Type B pancreatic cell (in vitro differentiated cells): ENCODE measurements at places on chromosomes 1 and 21.

DNA sequence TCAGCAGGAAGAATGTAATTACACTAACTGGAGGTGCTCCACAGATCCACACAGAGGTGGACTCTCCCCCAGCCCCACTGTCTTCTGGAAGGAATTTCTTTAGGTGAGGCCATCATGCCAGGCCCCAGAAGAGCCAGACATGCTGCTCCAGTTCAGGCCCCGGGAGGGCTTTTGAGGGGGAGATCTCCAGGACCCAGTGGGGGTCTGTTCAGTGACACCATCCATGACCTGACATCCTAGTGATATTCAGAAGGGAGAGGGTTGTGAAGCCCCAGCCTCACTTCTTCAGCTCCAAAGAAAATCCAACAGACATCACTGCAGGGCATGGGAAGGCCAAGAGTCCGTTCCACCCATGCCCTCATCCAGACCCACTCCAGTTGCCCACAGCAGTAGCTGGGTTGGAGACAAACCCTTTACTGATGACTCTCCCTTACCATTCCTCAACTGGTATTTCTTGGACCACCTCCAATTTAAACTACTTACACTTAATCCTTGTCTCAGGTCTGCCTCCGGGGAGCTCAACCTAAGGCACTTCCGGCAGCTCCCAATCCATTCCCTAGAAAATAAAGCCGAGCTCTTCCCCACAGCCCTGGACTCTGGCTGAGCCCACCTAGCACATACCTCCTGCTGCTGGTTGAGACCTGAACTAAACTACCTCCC lies 39.2 kb downstream of the CSMD2 start:
- DNase-seq = no peak

- DNase-seq = no peak
These were observed at the start of gene C1orf105 for GRCh38 chr1:172420385-172420784. TSS of gene C1orf105 (plus strand) at chr1:172420685. CDS start at chr1:172420886, 201 bp downstream.

GRCh38 chr1:65276197-65276939 lies 33.0 kb upstream of the DNAJC6 start:
- DNase-seq = no peak

GRCh38 chr1:17839641-17840196 lies 84.6 kb downstream of the ACTL8 start:
- DNase-seq = no peak

GRCh38 chr1:154735804-154736168 lies 127.8 kb upstream of the ADAR start:
- DNase-seq = no peak

DNA sequence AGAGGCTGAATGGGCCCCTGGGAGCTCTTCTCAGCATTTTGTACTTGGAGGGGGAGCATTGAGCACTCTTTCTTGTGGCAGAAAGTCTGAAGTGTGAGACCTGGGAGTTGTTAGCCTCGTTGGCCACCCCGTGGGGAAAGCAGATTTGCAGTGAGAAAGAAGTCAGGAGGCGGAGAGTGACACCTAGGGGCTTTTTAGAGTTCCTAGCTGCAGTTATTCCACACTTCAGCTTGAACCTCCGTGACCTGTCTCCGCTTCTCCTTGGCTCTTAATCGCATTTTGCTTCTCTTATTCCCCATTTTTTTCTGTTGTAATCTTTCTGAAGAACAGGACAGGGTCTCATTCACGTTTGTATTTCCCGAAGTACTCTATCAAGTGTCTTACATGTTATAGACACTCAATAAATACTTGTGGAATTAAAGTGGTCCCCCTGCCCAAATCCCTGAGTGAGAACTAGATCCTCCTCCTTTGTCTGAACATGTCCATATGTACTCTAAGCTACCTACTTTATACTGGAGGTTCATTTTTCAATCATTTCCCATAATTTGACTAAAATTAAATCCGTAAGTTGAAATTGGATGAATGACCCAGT lies 14.5 kb upstream of the C1orf141 start:
- DNase-seq = no peak

DNA sequence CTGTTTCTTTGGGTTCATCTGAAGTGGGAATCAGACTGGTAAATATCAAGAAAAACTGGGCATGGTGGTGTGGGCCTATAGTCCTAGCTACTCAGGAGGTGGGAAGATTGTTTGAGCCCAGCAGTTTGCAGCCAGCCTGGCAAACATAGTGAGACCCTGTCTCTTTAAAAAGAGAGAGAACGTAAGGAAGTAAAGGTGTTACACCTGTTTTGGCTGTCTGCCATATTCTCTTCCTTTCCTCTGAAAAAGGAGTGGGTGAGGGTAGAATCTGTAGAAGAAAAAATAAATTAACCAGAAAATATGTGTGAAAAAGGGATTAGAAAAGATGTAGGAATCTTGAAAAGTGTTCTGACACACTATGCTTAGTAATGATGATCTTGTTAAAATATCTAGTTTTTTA lies 20.0 kb downstream of the AHCYL1 start:
- DNase-seq = no peak

DNA sequence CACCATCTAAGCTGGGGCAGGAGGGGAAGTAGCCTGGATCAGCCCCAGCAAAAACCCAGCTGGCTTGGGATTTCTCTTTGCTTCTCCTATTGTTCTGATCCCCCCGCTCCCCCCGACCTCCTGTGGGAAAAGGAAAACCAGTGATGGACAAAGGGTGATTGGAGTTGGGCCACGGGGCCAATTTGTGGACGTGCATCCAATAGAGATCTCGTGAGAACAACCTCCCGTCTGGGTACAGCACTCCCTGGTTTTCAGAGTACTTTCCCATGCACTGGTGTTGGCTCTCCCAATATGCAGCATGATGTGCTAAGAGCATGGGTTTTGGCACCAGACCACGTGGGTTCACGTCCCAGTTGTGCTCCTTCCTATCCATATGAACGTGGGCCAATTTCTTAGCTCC lies 9.0 kb downstream of the BLACAT1 start:
- DNase-seq = no peak

DNA sequence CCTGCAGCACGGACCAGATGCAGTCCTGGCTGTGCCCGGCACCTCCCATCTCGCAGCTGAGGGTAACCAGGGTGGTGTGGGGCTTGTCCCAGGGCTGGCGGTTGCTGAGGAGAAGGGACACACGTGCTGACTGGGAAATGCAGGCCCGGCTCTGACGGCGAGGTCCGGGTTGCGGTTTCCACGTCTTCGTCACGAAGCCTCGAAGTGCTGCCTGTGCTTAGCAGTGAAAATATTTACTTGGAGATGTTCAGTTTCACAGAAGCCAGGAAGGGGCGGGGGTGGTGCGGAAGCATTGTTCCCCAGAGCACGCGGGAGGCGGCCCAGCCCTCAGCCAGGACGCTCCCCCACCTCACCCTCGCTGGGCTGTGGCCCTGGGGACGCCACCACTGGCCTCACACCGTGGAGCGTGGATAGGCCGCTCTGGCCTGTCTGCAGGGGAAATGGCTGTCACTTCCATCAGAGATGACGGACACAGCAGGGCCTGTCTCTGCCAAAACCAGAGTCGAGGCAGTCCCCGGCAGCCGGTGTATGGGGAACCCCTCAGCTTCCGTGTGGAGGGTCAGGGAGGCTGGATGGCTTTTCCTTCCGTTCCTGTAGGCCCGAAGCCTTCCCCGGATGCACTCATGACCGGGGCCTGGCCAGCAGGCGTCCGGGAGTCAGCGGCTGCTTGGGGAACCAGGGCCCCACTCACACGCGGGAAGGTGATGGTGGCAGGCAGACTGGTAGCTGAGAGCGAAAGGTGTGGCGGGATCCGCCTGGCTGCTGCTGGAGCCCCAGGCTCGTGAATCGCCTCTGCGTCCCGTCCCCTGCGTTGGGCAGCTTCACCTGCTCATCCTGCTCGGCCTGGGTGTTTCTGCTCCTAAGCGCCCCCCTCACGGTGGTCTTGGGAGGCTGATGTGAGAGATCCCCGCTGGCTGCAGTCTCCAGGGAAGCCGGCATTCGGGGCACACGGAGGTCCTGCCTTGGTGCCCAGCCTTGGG lies 14.7 kb upstream of the POFUT2 start:
- no peak for DNase-seq

DNA sequence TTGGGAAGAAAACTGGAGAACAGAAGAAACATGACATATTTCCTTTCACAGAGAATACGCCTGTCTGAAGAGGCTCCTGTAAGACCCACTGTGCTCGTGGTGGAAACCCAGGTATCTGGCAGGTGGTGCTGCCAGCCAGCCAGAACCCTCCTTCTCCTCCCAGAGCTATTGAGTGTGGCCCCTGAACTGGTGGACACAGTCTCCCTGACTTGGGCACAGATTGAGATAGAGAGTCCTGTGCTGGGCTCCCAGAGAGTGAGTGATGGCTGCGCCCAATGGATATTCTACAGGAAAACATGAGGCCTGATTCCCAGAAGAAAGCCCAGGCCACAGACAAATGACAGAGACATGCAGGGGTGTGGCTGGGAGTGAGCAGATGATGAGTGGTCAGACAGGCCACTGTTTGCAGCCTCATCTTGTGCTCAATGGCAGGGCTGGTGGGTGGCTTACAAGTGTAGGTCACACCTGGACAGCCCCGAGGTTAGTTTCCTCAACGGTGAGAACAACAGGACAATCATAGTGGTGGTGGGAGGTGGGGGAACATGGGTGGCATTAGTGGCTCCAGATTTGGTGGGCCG lies 127.9 kb downstream of the PTPRU start:
- no peak for DNase-seq

GRCh38 chr1:30449428-30450147 lies 273.8 kb downstream of the MATN1 start:
- peak; percentile 29 for DNase-seq

DNA sequence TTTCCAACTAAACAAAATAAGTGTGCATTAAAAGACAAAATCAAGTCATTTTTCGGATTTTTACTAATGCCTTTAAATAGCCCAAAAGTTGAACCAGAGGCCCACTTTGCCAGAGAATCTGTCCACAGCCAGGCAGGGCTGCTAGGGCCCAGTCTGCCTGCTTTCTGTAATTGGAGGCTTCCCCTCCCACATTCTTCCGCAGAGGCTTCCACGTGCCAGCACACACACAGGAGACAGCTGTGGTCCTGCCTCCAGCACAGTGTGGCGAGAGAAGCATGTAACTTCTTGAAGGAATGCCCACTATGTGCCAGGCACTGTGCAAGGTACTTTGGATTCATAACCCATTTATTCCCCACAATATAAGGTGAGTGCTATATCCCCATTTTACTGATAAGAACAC lies 11.3 kb upstream of the PDZK1IP1 start:
- DNase-seq = no peak

DNA sequence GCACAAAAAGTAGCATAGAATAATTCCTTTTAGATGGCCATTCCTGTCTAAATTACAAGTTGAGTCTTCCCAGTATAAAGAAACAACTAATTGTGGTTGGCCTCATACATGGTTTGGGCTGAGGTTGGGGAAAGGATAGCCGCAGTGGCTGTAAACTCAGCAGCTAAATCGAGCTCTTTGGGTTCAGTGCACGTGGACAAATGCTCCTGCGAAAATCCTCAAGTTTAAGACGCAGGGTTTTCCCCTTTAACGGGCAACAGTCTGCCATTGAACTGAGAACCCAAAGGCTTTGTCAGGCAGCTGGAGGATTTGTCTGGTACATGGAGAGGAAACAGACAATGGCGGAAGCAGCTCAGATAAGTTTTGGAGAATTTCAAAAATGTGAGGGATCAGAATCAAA lies 331.9 kb downstream of the TGFB2 start:
- no peak for DNase-seq

- DNase-seq = no peak
These were observed 91.4 kb upstream of the S1PR1 start for GRCh38 chr1:101145449-101145820.

DNA sequence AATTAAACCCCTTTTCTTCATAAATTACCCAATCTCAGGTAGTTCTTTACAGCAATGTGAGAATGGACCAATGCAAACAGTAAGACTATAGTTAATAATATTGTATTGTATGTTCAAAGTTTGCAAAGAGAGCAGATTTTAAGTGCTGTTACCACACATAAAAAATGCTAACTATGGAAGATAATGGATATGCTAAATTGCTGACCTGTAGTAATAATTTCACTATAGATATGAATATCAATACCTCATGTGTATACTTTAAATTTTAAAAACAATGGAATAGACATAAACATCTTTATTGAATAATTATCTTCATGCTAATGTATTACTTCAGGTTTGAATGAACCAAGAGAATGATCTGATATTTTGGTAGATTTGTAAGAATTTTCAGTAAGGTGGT lies 552.4 kb upstream of the CHRM3 start:
- DNase-seq = no peak

DNA sequence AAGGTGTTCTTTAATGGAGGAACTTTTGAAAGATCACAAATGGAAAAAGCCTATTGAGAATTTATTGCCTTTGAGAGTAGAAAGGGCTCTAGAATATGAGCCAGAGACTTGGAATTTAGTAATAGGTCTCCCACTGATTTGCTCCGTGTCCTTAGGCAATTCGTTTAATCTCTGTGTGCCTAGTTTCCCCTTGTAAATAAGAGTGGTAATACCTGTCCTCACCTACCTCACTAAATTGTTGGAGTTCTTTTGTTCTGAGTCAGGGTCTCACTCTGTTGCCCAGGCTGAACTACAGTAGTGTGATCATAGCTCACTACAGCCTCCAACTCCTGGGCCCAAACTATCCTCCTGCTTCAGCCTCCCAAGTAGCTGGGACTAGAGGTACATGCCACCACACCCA lies 15.0 kb upstream of the TEKT2 start:
- DNase-seq = no peak
